ENCODE measurements at places on chromosomes 11 and 22.

DNA sequence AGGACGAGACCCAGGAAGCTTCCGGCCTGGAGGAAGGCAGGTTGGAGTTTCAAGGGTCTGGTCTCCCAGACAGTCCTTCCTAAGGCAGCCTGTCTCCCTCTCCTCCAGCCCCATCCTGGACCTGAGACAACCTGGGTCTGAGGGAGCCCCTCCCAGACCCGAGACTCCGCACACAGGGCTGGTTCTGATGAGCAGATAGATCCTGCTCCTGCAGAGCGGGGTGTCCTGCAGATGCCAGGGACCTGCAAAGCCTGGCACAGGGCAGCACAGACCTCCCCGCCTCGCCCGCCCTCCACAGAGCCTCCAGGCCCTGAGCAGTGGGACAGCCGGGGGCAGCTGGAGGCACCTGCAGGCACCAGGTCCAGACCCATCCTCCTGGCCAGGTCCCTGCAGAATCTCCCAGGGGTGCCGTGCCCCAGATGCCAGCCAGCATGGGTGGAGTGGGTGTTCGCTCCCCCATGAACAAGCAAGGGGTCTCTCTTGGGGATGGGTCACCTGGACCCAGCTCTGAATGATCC is 7.8 kb downstream of the PIM3 start:
- DNase-seq = no peak

DNA sequence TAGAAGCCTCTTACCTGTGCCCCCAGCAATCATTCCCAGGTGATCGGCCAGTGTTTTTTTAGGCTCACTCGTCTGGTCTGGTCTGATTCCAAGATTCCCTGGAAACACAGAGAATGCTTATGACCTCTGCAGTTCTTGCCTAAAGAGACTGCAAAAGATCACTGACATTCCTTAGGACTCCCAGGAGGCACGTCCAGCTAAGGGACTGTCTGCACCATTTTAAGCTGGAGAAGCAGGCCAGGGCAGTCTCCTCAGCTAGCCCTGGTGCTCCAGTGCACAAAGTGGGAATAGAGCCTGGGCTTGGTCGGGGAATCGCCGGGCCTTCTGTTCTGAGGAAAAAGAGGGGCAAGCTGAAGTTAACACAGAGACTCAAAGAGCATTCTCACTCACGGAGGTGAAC is 4.8 kb downstream of the CYB5R2 start:
- DNase-seq = no peak

DNA sequence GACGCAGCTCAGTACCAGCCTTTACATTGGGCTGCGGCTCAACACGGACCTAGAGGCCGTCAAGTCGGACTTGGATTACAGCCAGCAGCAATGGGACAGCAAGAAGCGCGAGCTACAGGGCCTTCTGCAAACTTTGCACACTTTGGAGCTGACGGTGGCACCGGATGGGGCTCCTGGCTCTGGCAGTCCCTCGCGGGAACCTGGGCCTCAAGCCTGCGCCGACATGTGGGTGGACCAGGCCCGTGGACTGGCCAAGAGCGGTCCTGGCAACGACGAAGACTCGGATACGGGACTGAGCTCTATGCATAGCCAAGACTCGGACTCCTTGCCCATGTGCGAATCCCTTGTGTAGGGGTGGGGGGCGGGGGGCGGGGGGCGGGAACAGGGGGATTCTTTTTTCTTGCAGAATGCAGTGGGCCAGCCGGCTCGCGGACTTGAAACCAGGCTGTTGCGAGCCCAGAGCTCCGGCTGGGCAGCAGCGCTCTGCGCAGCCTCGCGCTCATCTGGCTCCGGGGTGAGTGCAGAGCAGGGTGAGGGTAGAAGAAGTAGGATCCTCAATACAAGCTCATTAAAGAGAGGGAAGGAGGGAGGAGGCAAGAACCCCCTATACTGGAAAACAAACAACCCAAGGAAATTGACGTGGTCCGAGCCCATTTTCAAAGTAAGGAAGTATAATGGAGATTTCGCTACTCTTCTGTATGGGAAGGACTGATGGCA is 1.8 kb downstream of the RASSF10 start:
- DNase-seq = no peak

DNA sequence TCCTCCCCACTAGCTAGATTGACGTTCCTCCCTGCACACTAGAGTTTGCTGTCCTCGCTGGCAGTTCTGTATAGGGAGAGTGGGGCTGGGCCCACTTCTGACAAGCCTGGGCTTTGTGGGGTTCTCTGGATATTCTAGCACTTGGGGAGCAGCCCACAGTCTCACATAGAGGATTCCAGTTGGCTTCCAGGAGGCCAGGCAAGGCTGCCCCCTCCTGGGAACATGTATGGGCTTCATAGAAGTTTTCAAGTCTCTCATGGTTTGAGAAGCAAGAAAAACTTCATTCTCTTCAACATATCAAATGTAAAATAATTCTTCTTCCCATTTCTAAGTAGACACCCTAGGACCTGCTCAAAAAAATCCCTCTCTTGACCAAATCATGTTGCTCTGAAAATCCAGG is 87.5 kb downstream of the NAV2 start:
- DNase-seq = no peak

GRCh38 chr22:35690001-35690400 is 27.7 kb upstream of the APOL5 start:
- no peak for DNase-seq

DNA sequence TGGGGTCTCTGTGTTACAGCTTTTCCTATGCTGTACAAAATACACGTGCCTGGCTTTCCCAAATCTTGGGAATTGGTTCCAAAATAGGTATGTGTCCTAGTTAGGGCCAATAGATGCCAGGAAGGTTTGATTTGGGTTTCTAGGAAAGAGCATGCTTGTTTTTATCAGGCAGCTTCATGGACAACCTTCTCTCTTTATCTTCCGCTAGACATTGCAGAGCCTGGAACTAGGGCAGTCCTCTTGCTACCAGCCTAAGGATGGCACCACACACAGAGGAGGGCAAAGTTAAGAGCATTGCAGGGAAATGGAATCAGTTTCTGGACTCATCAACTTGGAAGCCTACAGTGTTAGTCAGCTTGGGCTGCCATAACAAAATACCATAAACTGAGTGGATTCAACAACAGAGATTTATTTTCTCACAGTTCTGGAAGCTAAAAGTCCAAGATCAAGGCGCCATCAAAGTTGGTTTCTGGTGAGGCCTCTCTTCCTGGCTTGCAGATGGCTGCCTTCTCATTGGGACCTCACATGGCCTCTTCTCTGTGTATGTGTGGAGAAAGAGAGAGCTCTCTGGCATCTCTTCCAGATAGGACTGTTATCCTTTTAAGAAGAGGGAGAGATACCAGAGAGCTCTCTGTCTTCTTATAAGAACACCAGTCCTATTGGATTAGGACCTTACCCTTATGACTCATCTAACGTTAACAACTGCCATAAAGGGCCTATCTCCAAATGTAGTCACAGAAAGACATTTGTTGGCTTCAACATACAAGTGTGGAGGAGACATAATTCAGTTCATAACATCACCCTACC is 27.3 kb upstream of the CREB3L1 start:
- DNase-seq = no peak

- DNase-seq = no peak
Measured at GRCh38 chr11:14622223-14622954, 21.2 kb upstream of the PDE3B start.

DNA sequence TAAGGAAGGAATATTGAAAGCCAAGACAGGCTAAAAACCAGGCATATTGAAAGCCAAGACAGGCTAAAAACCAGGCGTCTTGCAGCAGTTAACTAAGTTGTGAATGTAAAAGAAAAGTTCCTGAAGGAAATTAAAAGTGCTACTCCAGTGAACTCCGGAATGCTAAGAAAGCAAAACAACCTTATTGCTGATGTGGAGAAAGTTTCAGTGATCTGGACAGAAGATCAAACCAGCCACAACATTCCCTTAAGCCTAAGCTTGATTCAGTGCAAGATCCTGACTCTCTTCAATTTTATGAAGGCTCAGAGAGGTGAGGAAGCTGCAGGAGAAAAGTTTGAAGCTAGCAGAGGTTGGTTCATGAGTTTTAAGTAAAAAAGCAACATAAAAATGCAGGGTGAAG is 51.4 kb downstream of the PACS1 start:
- DNase-seq = no peak

GRCh38 chr22:27952091-27952490 is 33.0 kb upstream of the PITPNB start:
- no peak for DNase-seq

- DNase-seq = no peak
Measured at GRCh38 chr11:64007160-64007628, 21.0 kb downstream of the OTUB1 start.

- DNase-seq = no peak
Measured at GRCh38 chr22:19755722-19756287, 4.8 kb upstream of the TBX1 start.

DNA sequence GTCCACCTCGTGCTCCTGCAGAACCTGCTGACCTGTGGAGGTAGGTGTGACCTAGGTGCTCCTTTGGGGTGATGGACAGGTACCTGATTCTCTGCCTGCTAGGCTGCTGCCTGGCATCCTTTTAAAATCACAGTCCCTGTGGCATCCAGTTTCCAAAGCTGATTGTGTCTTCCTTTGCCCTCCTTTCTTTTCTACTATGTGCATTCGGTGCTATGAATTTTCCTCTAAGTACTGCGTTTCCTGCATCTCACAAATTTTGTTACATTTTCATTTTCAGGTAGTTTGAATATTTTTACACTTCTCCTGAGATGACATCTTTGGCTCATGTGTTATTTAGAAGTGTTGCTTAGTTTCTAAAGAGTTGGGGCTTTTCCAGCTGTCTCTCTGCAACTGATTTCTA is 30.9 kb upstream of the PPP6R3 start:
- no peak for DNase-seq

DNA sequence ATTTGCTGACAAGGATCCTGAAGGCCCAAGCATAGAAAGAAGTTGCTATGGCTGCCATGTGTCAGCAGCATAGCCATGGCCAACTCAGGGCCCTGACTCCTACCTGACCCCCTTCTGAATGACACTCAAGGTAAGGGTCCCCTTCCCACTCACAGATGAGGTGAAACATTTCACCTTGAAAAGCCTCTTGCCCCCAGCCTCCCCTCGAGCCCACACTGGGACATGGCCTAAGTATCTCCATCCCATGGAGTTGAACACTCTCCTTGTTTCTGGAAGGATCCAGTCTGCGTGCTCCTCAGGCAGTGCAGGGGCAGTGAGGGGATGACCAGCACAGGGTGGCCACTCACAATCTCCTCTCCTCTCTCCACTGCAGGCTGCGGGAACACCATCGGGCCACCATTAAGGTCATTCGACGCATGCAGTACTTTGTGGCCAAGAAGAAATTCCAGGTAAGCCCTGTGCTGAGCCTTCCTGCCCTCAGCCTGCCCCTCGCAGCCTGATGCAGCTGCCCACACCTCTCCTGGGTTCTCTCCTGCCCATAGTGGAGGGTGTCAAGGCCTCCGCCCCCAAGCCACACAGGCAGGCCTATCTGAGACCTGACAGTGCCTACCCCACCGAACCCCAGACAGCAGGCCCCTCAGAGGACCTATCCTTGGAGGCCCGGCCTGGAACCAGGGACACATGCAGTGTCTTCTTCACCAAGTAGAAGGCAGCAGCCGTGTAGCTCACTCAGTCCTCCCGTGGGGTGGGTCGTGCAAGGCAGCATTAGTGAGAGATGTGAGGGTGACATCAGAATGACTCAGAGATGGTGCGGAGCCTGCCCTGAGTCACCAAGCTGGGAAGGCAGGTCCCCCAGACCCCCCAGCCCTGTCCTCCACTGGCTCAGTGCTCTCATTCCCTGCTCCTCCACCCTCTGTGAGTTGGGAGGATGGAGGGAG is 68.9 kb upstream of the KCNQ1OT1 start:
- no peak for DNase-seq

GRCh38 chr11:79507706-79508105 is 66.9 kb upstream of the TENM4 start:
- DNase-seq = no peak

- DNase-seq = no peak
Measured at GRCh38 chr11:84103096-84103495, 816.9 kb upstream of the CCDC90B start.

DNA sequence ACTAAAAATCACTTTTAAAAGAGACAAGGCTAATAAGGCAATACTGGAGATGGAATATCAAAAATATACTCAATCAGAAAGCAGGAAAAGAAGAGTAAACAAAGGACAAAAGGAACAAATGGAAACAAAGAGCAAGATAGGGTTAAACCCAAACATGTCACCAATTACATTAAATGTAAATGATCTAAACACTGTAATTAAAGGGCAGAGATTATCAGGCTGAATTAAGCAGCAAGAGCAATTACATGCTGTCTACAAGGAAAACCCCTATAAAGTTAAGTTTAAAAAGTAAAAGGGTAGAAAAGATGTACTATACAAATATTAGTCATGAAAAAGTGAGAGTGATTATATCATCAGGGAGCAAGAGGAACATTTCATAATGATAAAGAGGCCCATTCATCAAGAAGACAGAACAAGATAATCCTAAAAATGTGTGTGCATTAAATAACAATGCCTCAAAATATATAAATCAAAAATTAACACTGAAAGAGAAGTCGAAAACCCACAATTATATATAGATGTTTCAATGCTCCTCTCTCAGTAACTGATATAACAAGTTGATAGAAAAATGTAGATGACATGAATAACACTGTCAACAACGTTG is 56.8 kb downstream of the ALX4 start:
- DNase-seq = no peak

GRCh38 chr22:29700900-29701154 is 19.0 kb upstream of the CABP7 start:
- DNase-seq = no peak

GRCh38 chr11:29333993-29334775 is 682.6 kb downstream of the KCNA4 start:
- no peak for DNase-seq

DNA sequence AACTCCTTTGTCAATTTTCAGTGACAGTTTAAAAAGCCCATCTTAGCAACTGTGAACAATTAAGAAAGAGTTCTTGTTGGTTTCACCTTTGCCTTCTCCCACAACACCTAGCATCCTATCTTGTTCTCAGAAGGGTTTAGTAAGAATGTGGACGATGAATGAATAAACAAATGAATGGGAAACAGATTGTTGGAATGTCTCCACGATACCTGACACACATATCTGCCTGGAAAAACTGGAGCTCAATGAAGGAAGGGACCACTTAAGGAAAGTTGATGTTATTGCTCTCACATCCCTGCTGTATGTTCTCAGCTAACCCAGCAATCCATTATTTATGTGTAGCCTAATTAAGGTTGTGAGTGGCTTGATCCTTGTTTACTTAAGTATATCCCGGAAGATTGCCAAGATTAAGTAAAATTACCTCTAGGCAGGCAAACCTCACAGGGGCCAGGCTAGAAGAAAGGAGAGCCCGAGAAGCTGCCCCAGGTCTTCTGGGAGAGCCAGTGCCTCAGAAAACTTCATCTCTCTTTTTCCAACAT is 286.4 kb downstream of the NXPE2 start:
- DNase-seq = no peak

GRCh38 chr11:35419830-35420333 is 524 bp upstream of the SLC1A2 start:
- no peak for DNase-seq

- no peak for DNase-seq
Measured at GRCh38 chr22:28429711-28430110, 249.9 kb downstream of the TTC28 start.
